CD4-positive, CD25-positive, alpha-beta regulatory T cell (primary cell): ENCODE measurements at places on chromosomes 13 and 19. TPM values are rescaled to one million over a fixed set of nuclear protein-coding genes. Genes with fewer than 3 reads are reported as not detected.

Gene PDE4A
- 16.6 TPM for total RNA-seq

GRCh38 chr19:2050991-2051772 lies at the start of gene MKNK2:
MKNK2 (minus strand) TSS chr19:2051244; CDS start chr19:2050851, 393 bp downstream.
- peak within 1 kb of the TSS; percentile 86 for H3K4me3 ChIP-seq
- peak; percentile 94 for DNase-seq
- peaks cover 65% of the 10 kb centered on the region for H3K4me1 ChIP-seq
- no peaks in the 10 kb centered on the region for H3K27me3 ChIP-seq

GRCh38 chr19:10517760-10518443 lies 655 bp upstream of the S1PR5 start:
- no peak overlapping the region for H3K4me3 ChIP-seq
- no peak overlapping the region for H3K27ac ChIP-seq
- peaks cover 28% of the 10 kb centered on the region for H3K4me1 ChIP-seq
- H3K27me3 ChIP-seq = peaks cover 23% of the 10 kb centered on the region
- no peaks in the 10 kb centered on the region for H3K36me3 ChIP-seq

Gene RCBTB2
- 21.8 TPM for total RNA-seq

GRCh38 chr13:36915896-36916640 lies 4.0 kb downstream of the SMAD9 start:
- no peaks in the 10 kb centered on the region for H3K36me3 ChIP-seq
- DNase-seq = no peak
- H3K4me1 ChIP-seq = peaks cover 6% of the 10 kb centered on the region
- peaks cover 35% of the 10 kb centered on the region for H3K27me3 ChIP-seq
- H3K27ac ChIP-seq = no peak overlapping the region

Gene KLK2
- total RNA-seq = not detected

DNA sequence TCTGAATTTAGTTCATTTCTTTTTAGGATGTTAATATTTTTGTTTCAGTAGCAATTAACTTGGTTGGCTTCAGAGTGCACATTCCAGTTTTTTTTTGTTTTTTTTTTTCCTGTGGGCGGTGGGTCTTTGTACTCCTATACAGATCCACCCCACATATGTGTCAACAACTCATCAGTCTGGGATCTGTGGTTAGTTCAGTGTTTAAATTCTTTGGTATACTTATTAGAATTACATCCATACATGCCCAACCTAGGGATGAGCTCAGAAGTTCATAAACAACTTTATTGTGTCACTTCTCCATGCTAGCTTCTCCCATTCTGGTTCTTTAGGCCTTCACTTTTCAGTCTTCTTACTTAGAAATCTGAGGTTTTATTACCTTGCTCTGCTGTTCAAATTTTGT lies 50.9 kb downstream of the PCCA start:
- H3K4me1 ChIP-seq = no peaks in the 10 kb centered on the region
- DNase-seq = no peak
- no peak overlapping the region for H3K27ac ChIP-seq
- H3K4me3 ChIP-seq = no peak overlapping the region
- peaks cover 3% of the 10 kb centered on the region for H3K36me3 ChIP-seq

Gene MADCAM1
- total RNA-seq = 0.52 TPM

DNA sequence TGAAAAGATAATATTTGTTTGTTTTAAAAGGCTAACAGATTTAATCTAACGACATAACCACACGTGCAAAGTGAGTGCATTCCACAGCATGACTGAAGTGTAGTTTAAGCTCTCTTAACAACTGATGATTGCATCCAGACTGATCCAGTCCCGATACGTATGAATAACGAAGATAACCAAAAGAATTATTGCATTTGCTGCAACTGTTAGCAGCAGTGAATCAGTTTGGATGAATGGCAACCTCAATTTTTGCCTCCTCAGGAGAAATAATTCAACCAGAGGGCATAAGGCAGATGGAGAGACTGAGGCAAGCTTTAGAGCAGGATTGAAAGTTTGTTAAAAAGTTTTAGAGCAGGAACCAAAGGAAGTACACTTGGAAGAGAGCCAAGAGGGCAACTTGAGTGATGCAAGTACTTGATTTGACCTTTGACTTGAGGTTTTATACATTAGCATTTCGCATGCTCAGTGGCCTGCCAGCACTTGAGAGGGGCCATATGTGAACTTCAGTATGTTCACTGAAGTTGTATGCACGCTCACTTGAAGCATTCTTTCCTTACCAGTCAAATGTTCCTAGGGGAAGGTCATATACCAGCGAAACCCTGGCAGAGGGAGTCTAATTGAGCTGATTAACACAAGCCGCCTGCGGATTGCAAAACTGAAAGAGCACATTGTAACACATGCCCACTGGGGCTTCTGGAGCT lies 835.0 kb upstream of the PCDH20 start:
- no peak overlapping the region for H3K27ac ChIP-seq
- no peaks in the 10 kb centered on the region for H3K27me3 ChIP-seq
- H3K4me1 ChIP-seq = no peaks in the 10 kb centered on the region
- H3K36me3 ChIP-seq = no peaks in the 10 kb centered on the region

GRCh38 chr13:101398920-101399319 lies 17.4 kb downstream of the NALCN start:
- no peaks in the 10 kb centered on the region for H3K4me1 ChIP-seq
- no peak overlapping the region for H3K27ac ChIP-seq
- H3K27me3 ChIP-seq = no peaks in the 10 kb centered on the region
- no peak overlapping the region for H3K4me3 ChIP-seq

DNA sequence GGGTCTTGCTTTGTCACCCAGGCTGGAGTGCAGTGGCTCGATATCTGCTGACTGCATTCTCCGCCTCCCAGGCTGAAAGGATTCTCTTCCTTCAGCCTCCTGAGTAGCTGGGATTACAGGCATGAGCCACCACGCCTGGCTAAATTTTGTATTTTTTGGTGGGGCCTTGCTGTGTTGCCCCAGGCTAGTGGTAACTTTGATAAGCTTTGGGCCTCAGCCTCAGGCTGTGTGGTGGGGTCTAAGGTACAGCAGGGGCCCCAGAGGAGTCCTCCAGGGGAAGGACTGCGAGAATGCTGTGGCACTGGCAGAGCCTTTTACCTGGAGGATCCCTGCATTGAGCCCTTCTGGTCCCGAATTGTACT lies 7.2 kb downstream of the DOT1L start:
- no peak overlapping the region for H3K4me3 ChIP-seq
- no peak for DNase-seq
- H3K4me1 ChIP-seq = peaks cover 49% of the 10 kb centered on the region
- peaks cover 3% of the 10 kb centered on the region for H3K36me3 ChIP-seq
- H3K27me3 ChIP-seq = no peaks in the 10 kb centered on the region
- peak overlapping the region; percentile 72 for H3K27ac ChIP-seq

Gene ZNF324B
- 6.5 TPM for total RNA-seq

DNA sequence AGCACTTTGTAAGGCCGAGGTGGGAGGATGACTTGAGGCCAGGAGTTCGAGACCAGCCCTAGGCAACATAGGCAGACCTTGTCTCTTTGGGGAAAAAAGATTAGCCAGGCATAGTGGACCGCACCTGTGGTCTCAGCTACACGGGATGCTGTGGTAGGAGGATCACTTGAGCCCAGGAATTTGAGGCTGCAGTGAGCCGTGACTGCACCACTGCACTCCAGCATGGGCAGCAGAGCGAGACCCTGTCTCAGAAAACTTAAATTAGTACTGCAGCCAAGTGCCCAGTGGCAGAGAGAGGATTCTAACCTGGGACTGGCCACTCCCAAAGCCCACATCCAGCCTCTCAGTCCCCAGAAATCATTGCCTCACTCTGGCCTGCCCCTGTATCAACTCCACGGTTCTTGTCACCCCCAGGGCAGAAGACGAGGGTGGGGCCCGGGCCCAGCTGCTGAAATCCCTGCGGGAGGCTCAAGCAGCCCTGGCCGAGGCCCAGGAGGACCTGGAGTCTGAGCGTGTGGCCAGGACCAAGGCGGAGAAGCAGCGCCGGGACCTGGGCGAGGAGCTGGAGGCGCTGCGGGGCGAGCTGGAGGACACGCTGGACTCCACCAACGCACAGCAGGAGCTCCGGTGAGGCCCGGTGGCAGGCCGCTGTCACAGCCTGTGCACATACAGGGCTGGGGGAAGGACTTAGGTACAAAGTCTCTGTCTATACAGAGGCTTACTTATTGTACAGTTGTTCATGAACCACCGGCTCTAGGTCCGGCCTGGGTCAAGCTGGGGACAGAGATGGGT lies 53.4 kb downstream of the KCNC3 start:
- no peak overlapping the region for H3K4me3 ChIP-seq
- H3K27ac ChIP-seq = no peak overlapping the region
- no peak for DNase-seq

GRCh38 chr19:41599175-41599966 lies 23.4 kb downstream of the CEACAM21 start:
- no peak overlapping the region for H3K27ac ChIP-seq
- H3K36me3 ChIP-seq = no peaks in the 10 kb centered on the region
- H3K27me3 ChIP-seq = peaks cover 2% of the 10 kb centered on the region
- H3K4me3 ChIP-seq = no peak overlapping the region
